Activated CD8-positive, alpha-beta memory T cell treated with anti-CD3 and anti-CD28 coated beads, Interleukin-2, amount 10 ng/mL, durations not matched to agents 7 days and 5 days (primary cell): ENCODE measurements at places on chromosomes 3 and 15. TPM values are rescaled to one million over a fixed set of nuclear protein-coding genes. Genes with fewer than 3 reads are reported as not detected.

GRCh38 chr3:47370887-47371697 is 9.7 kb upstream of the PTPN23 start:
- H3K4me3 ChIP-seq = no peak overlapping the region
- no peak overlapping the region for H3K27ac ChIP-seq
- H3K4me1 ChIP-seq = no peaks in the 10 kb centered on the region
- no peaks in the 10 kb centered on the region for H3K36me3 ChIP-seq
- H3K27me3 ChIP-seq = peaks cover 4% of the 10 kb centered on the region

- no peaks in the 10 kb centered on the region for H3K4me1 ChIP-seq
- peaks cover 2% of the 10 kb centered on the region for H3K27me3 ChIP-seq
- no peak overlapping the region for H3K4me3 ChIP-seq
- no peaks in the 10 kb centered on the region for H3K36me3 ChIP-seq
These were observed 102.9 kb downstream of the CHST2 start for GRCh38 chr3:143222505-143222904.

GRCh38 chr3:52270252-52270754 is 8.1 kb downstream of the WDR82 start:
- peak overlapping the region; percentile 69 for H3K4me3 ChIP-seq
- peaks cover 66% of the 10 kb centered on the region for H3K36me3 ChIP-seq
- H3K27me3 ChIP-seq = no peaks in the 10 kb centered on the region

- no peaks in the 10 kb centered on the region for H3K36me3 ChIP-seq
- H3K4me1 ChIP-seq = no peaks in the 10 kb centered on the region
- no peak overlapping the region for H3K27ac ChIP-seq
- no peaks in the 10 kb centered on the region for H3K27me3 ChIP-seq
- no peak overlapping the region for H3K4me3 ChIP-seq
- DNase-seq = no peak
These were observed 71.8 kb upstream of the FHIT start for GRCh38 chr3:61323094-61323493.

DNA sequence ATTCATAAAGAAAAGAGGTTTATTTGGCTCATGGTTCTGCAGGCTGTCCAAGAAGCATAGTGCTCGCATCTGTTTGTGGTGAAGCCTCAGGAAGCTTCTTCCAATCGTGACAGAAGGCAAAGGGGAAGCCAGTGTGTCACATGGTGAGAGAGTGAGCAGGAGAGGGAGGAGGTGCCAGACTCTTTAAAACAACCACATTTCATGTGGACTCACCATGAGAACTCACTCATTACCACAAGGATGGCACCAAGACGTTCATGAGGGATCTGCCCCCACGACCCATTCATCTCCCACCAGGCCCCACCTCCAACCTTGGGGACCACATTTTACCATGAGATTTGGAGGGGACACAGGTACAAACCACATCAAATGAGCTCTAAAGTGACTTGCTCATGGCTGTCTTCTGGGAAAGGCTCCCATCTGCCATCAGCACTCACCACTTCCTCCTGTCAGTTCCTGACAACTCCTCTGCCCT is 327.3 kb upstream of the TLE3 start:
- H3K4me3 ChIP-seq = no peak overlapping the region
- no peak overlapping the region for H3K27ac ChIP-seq
- H3K27me3 ChIP-seq = peaks cover 51% of the 10 kb centered on the region

- H3K36me3 ChIP-seq = peaks cover 8% of the 10 kb centered on the region
- peak; percentile 49 for DNase-seq
- peak overlapping the region; percentile 1 for H3K4me3 ChIP-seq
- peaks cover 11% of the 10 kb centered on the region for H3K4me1 ChIP-seq
- no peaks in the 10 kb centered on the region for H3K27me3 ChIP-seq
- peak overlapping the region; percentile 80 for H3K27ac ChIP-seq
These were observed 183.9 kb downstream of the TPRG1 start for GRCh38 chr3:189355481-189356201.

GRCh38 chr3:61981060-61981459 is 392.3 kb downstream of the FEZF2 start:
- H3K27me3 ChIP-seq = no peaks in the 10 kb centered on the region
- H3K4me1 ChIP-seq = no peaks in the 10 kb centered on the region
- DNase-seq = no peak
- H3K27ac ChIP-seq = no peak overlapping the region
- no peak overlapping the region for H3K4me3 ChIP-seq

GRCh38 chr3:6260551-6261191 is 600.2 kb upstream of the GRM7 start:
- H3K27ac ChIP-seq = no peak overlapping the region
- H3K4me3 ChIP-seq = no peak overlapping the region
- H3K4me1 ChIP-seq = no peaks in the 10 kb centered on the region
- H3K36me3 ChIP-seq = no peaks in the 10 kb centered on the region
- DNase-seq = no peak

DNA sequence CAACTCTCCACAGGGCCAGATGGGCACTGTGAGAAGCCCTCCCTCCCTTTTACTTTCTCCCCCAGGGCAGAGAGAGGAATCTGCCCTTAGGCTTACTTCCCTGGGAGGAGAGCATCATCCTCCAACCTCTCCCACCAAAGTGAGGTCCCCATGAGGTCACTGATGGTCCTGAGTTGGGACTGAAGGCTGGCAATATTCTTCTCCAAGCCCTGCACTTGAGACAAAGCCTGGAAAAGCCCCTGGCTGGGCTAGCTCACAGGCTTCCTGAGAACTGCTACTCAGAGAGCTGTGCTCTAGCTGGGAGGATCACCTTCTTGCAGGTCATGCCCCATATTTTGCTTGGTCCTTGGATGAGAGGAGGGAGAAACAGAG is 110.0 kb upstream of the MEF2A start:
- H3K36me3 ChIP-seq = peaks cover 4% of the 10 kb centered on the region
- no peak for DNase-seq
- peaks cover 25% of the 10 kb centered on the region for H3K4me1 ChIP-seq
- H3K27ac ChIP-seq = no peak overlapping the region
- H3K4me3 ChIP-seq = no peak overlapping the region
- H3K27me3 ChIP-seq = peaks cover 17% of the 10 kb centered on the region

DNA sequence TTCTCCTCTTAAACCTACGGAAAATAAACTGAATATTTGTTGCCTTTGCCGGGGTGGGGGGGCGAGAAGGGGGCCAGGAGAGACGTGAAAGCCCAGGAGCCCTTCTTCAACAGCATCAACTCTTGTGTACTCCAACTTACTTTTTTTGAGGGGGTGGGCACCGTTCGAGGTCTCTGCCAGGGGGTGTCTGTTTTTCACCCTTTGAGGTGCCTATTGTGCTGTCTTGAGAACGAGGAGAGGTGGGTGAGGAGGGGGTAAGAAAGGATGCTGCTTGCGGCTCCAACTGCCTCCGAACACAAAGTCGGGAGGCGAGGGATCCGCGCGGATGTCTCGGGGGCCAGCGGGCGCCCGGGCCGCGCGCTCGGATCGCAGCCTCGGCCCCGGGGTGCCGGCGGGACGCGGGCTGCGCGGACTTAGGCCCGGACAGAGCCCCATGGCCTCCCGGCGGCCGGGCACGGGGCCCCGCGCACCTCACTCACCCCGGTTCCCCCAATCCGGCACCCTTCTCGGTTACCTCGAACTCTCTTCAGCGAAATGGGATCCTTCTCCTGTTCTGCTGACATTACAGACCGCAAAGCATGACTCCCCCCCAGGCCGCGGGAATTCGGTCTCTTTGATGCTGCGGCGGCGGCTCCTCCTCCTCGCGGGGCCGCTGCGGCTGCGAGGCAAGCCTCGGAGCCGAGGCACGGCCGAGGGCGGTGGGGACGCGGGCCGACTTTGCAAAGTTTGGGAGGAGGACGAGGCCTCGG is 650 bp downstream of the PYGO1 start:
- peak overlapping the region; percentile 15 for H3K4me3 ChIP-seq
- DNase-seq = no peak
- no peak overlapping the region for H3K27ac ChIP-seq

DNA sequence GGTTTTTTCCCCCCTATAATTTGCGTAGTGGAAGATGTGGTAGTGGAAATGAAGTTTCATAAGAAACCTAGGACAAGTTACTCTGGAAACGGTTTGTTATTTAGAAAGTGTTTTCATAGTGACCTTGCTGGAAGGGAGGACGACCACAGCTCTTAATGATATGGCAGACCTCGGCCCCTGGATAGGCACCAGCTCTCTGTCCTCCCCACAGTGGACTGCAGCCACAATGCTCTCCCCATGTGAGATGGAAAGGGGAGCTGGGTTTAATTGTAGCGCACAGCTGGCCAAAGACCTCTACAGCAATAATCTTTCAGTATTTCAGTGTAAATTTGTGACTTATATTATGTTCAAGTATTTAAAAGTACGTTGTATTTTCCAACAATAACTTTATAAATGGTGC is 151.2 kb downstream of the PLCL2 start:
- H3K4me3 ChIP-seq = no peak overlapping the region
- no peak overlapping the region for H3K27ac ChIP-seq
- peaks cover 43% of the 10 kb centered on the region for H3K4me1 ChIP-seq
- no peak for DNase-seq
- peaks cover 4% of the 10 kb centered on the region for H3K36me3 ChIP-seq

GRCh38 chr3:14949126-14949525 is 1.7 kb downstream of the NR2C2 start:
- H3K27me3 ChIP-seq = no peaks in the 10 kb centered on the region
- peak overlapping the region; percentile 100 for H3K27ac ChIP-seq
- peak overlapping the region; percentile 98 for H3K4me3 ChIP-seq
- H3K36me3 ChIP-seq = peaks cover 27% of the 10 kb centered on the region
- peaks cover 46% of the 10 kb centered on the region for H3K4me1 ChIP-seq
- DNase-seq = no peak

GRCh38 chr3:46208167-46208704 is at the start of gene CCR1:
TSS of gene CCR1 (minus strand) at chr3:46208313. CDS start at chr3:46204313, 4,000 bp downstream.
- H3K36me3 ChIP-seq = peaks cover 48% of the 10 kb centered on the region
- peak; percentile 89 for DNase-seq
- peaks cover 68% of the 10 kb centered on the region for H3K4me1 ChIP-seq
- H3K27me3 ChIP-seq = no peaks in the 10 kb centered on the region
- peak within 1 kb of the TSS; percentile 90 for H3K27ac ChIP-seq
- H3K4me3 ChIP-seq = peak within 1 kb of the TSS; percentile 79

DNA sequence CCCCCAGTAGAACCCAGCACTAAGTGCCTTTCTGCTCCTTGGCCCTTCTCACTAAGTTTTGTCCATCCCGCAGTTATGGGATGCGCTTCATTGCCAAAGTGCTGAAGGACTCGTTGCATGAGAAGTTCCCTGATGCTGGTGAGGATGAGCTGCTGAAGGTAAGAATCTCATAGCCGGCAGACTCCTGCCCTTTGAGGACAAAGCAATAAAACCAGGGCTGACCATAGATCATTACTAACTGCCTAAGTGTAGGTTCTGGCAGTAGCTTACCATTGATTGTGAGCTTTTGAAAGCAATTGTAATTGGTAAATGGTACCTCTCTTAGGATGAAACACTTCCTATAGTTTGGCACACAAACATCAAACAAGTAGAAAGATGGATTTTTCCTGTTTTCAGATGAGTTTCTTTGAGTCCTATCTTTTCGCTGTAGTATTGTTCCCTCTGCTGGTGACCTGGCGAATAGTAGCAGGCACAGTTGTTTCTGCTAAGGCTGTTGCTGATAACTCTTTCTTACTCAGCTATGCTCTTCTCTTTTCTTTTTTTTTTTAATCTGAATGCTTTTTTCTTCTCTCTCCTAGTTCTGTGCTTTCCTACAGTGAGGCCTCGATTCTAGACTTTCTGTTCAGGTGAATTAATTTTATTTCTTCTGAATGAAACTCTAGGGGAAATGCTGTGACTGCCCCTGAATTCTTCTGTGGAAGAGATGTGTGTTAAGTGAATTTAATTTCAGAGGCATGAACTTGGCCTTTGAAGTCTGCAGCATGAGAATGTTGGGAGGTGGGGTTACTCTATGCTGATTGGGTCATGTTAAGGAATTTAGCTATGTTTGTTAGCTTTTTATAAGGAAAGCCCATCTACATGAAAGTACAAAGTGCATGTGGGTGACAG is 47.4 kb upstream of the CRTC3 start:
- peaks cover 69% of the 10 kb centered on the region for H3K36me3 ChIP-seq
- H3K27ac ChIP-seq = no peak overlapping the region
- peak; percentile 67 for DNase-seq
- H3K4me3 ChIP-seq = no peak overlapping the region
- H3K27me3 ChIP-seq = no peaks in the 10 kb centered on the region
- H3K4me1 ChIP-seq = peaks cover 47% of the 10 kb centered on the region

DNA sequence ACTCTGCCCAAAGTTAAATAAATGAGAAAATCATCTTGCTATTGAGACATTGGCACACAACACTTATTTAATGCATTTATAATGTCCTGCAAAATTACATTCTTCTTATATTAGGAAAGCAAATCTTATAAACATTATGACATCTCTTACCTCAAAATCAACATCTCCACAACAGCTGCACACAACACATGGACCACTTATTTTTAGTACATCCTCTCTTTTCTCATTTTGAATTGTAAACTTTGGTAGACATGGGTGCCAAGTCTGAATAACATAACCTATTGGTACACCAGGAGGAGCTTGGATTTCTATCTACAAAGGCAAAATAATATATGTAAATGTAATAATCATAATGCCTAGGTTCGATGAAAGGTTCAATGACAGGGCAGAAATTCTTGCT is 23.0 kb downstream of the PLSCR1 start:
- no peak overlapping the region for H3K4me3 ChIP-seq
- no peaks in the 10 kb centered on the region for H3K27me3 ChIP-seq
- no peak for DNase-seq

GRCh38 chr3:120094776-120095225 is 554 bp upstream of the GSK3B start:
- no peak overlapping the region for H3K27ac ChIP-seq
- H3K4me3 ChIP-seq = no peak overlapping the region
- no peaks in the 10 kb centered on the region for H3K27me3 ChIP-seq
- peaks cover 8% of the 10 kb centered on the region for H3K36me3 ChIP-seq
- peaks cover 21% of the 10 kb centered on the region for H3K4me1 ChIP-seq
- peak; percentile 100 for DNase-seq

DNA sequence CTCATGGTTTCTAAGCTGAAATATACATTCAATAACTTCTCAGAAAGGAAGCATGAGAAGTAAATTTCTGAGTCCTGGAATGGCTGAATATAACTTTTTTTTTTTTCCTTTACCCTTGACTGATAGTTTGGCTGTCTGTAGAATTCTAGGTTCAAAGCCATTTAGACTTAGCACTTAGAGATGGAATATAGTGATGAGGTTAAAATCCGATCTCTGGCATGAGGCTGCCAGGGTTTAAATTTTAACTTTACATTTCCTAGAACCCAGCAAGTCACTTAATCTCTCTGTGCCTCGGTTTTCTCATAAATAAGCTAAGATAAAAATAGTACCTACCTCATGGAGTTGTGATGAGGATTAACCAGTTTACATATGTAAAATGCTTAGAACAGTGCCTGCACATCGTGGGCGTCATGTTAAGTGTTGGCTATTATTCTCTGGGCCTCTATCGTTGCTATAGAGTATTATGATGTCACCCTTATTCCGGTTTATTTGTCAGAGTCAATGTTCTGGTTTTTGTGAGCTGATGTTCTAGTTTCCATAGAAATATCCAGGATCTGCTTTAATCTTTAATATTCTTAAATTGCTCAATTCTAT is 199.8 kb upstream of the TLE3 start:
- peaks cover 44% of the 10 kb centered on the region for H3K27me3 ChIP-seq
- no peak for DNase-seq

- H3K27me3 ChIP-seq = no peaks in the 10 kb centered on the region
- H3K27ac ChIP-seq = no peak overlapping the region
- no peaks in the 10 kb centered on the region for H3K4me1 ChIP-seq
These were observed 63.9 kb downstream of the TNFAIP8L3 start for GRCh38 chr15:51030649-51031316.

ZNF654 gene
- 22.0 TPM for total RNA-seq

PPP4R2 gene
- 118 TPM for total RNA-seq

UBE2E1 gene
- total RNA-seq = 55.6 TPM

TWF2 gene
- total RNA-seq = 110 TPM

AGBL1 gene
- total RNA-seq = not detected

RAB6B gene
- 1.0 TPM for total RNA-seq

C3orf62 gene
- 7.1 TPM for total RNA-seq

PLSCR2 gene
- total RNA-seq = not detected

ASTE1 gene
- total RNA-seq = 14.2 TPM

ITIH4 gene
- total RNA-seq = 18.0 TPM

WDR82 gene
- total RNA-seq = 132 TPM
